ENCODE measurements at places on chromosomes 7 and 10. TPM values are rescaled to one million over a fixed set of nuclear protein-coding genes. Genes with fewer than 3 reads are reported as not detected.

The OR2A7 gene
- under 0.01 TPM for total RNA-seq

The EPHB6 gene
- total RNA-seq, result 3.4 TPM

The SYCE1 gene
- total RNA-seq, result 0.09 TPM

The OGA gene
- 84.1 TPM for total RNA-seq

The AHCYL2 gene
- total RNA-seq, result 11.8 TPM

The INTS1 gene
- total RNA-seq, result 37.2 TPM

The SFTPD gene
- not detected for total RNA-seq

The SSMEM1 gene
- not detected for total RNA-seq

The NKX1-2 gene
- total RNA-seq, result not detected

The MYL10 gene
- not detected for total RNA-seq

The NAPEPLD gene
- total RNA-seq, result 4.6 TPM

The C10orf62 gene
- total RNA-seq, result not detected

All from endothelial cell of coronary artery (primary cell).